ENCODE measurements at places on chromosomes 2 and 18. TPM values are rescaled to one million over a fixed set of nuclear protein-coding genes. Genes with fewer than 3 reads are reported as not detected.

DNA sequence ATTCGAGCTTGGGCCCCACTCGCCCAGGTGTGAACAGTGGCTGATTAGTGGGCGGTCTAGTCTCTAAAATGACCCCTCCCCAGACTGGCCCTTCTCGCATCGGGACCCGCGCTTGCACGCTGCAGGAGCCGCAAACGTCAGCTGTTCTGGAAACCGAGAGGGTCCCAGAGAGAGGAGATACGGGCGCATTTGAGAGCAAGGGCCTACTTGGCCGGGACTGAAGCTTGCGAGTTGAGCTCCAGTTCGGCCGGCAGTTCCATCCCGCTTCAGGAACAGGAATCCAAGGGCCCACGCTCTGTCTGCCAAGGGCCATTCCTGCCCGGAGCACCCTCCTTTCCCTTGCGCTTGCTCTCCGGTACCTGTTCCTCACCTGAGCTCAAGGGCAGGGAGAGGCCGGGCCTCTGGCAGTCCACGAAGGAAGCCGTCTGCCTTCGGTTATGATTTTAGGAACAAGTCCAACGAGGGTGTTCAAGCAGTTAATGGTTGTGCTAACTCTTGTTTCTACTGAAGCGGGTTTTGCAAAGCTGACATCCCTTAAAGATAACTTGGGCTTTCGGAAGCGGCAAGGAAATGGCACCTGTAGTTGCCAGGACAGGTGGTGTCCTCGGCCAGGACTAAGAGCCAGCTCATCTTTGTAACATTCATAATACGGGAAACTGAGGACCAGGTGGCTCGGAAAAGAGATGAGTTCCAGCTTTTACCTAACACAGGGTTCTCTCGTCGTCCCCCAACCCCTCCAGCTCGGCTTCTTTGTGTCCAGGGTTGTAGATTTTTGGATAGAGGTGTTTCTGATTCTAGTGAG lies 3.9 kb upstream of the DLX1 start:
- peaks cover 34% of the 10 kb centered on the region for H3K4me1 ChIP-seq
- H3K27me3 ChIP-seq, result peaks cover 84% of the 10 kb centered on the region
- peak; percentile 30 for DNase-seq
- H3K36me3 ChIP-seq, result no peaks in the 10 kb centered on the region
- peak overlapping the region; percentile 28 for H3K27ac ChIP-seq
- no peak overlapping the region for H3K4me3 ChIP-seq

- peaks cover 4% of the 10 kb centered on the region for H3K4me1 ChIP-seq
- H3K27ac ChIP-seq, result no peak overlapping the region
- H3K27me3 ChIP-seq, result peaks cover 35% of the 10 kb centered on the region
Measured at GRCh38 chr2:99084256-99084655, 57.3 kb upstream of the C2orf15 start.

- H3K4me1 ChIP-seq, result peaks cover 10% of the 10 kb centered on the region
- peaks cover 32% of the 10 kb centered on the region for H3K36me3 ChIP-seq
Measured at GRCh38 chr2:10668402-10669012, 21.3 kb downstream of the NOL10 start.

DNA sequence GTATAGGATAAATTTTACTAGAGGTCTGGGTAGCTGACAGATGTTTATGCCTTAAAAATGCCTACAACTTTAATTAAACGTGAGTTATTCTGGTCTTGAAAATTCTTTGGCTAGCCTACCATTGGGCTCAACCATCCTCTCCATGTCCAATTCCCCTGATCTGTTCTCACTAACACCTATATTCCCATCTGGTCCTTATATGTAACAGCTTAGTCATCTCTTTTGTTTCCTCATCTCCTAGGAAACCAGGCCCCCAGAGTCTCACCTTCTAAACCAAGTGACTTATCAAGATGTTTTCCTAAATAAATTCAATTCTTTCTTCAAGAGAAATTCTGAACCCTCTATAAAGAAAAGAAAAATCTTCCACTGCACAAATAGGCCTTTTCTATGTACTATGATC lies 148.5 kb downstream of the TTC32 start:
- DNase-seq, result no peak
- no peaks in the 10 kb centered on the region for H3K4me1 ChIP-seq
- H3K27me3 ChIP-seq, result peaks cover 9% of the 10 kb centered on the region

SCYGR4 gene
- total RNA-seq, result not detected

Measured in activated CD8-positive, alpha-beta memory T cell treated with anti-CD3 and anti-CD28 coated beads, Interleukin-2, amount 10 ng/mL, durations not matched to agents 7 days and 5 days (primary cell).